Dermis microvascular lymphatic vessel endothelial cell (primary cell): ENCODE measurements at places on chromosomes 5 and 9.

- DNase-seq, result no peak
Observed at GRCh38 chr5:72386639-72387038, 66.5 kb downstream of the PTCD2 start.

DNA sequence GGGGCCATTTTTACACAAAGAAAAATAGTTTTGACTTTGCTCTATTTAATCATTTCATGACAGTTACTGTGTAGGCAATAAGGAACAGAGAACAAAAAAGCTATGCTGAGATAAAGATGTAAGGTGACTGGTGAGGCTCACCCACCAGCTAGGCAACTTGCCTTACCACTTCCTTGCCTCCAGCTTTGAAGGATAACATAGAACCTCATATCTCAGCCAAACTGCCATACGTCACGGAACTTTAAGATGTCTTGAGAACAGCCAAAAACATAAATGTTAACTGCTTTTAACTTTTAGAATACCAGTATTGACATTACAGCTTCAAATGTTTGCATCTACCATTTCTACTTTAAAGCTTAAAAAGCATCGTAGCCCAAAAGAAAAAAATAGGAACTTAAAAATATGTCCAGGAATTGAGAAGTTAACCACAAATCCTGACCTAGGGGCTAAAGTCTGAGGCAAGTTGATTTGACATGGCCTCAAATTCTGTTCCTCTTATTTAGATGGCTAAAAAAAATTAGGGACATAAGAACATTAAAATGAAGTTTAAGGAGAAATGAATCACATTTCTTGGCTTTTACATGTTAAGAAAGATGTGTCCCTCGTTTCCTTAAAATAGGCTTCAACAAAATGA is 7.7 kb upstream of the GCNT4 start:
- no peak for DNase-seq

GRCh38 chr5:171242521-171242920 is 66.5 kb upstream of the TLX3 start:
- DNase-seq, result no peak

- DNase-seq, result no peak
Observed at GRCh38 chr9:494764-495163, 280.1 kb downstream of the DOCK8 start.

GRCh38 chr9:7186175-7186574 is 428.4 kb downstream of the KDM4C start:
- DNase-seq, result peak; percentile 44
